ENCODE measurements at places on chromosomes 5 and 9. TPM values are rescaled to one million over a fixed set of nuclear protein-coding genes. Genes with fewer than 3 reads are reported as not detected.

Gene PCDHB16
- not detected for total RNA-seq

Gene SPINK5
- total RNA-seq = not detected

- no peak for DNase-seq
Observed at GRCh38 chr5:144385597-144385996, 214.9 kb downstream of the KCTD16 start.

Gene IER5L
- 13.2 TPM for total RNA-seq

DNA sequence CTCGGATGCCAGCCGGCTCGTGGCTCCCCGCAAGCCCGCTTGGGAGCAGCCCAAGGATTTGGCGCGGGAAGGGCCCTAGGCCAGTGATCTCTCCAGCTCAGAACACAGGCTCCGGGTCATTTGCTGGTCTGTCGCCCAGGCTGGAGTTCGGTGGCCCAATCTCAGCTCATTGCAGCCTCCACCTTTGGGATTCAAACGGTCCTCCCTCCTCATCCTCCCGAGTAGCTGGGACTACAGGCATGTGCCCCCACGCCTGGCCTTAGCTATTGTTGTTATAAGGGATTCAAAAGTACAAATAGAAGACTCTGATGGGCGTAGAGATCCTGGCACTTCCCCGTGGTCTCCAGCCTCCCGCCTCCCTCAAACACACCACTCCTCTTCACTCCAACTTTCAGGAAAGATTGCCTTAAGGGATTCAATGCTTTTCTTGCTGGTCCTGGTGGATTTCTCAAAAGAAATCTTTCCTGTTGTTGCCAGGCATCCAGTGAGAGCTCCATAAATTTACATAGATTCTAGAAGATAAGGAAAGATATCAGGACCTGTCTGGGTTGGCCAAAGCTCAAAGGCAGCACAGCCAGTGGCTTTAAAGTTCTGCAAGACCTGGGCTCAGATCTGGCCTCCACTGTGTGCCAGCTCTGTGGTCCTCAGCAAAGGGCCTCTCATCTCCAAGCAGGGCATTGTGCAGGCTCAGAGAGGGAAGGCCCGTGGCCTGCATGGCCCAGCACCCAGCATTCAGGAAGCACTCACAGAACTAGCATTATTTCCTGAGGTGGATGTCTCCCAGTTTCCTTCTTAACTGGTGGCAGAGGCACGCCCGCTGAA lies 1.0 kb downstream of the AIF1L start:
- no peak for DNase-seq

GRCh38 chr5:150358261-150359095 lies 981 bp downstream of the TCOF1 start:
- DNase-seq = no peak

Gene CFAP77
- not detected for total RNA-seq

GRCh38 chr5:169296419-169297143 lies 4.4 kb downstream of the SLIT3 start:
- DNase-seq = no peak

GRCh38 chr5:156124708-156125107 lies 202.3 kb upstream of the SGCD start:
- no peak for DNase-seq

- DNase-seq = no peak
Observed at GRCh38 chr5:89090037-89090436, 207.1 kb upstream of the MEF2C start.

Gene CNTFR
- total RNA-seq = not detected

GRCh38 chr5:73652391-73652790 lies 26.4 kb downstream of the ARHGEF28 start:
- DNase-seq = no peak

GRCh38 chr9:4433379-4433778 lies 56.9 kb upstream of the SLC1A1 start:
- no peak for DNase-seq

Gene OGN
- total RNA-seq = not detected

DNA sequence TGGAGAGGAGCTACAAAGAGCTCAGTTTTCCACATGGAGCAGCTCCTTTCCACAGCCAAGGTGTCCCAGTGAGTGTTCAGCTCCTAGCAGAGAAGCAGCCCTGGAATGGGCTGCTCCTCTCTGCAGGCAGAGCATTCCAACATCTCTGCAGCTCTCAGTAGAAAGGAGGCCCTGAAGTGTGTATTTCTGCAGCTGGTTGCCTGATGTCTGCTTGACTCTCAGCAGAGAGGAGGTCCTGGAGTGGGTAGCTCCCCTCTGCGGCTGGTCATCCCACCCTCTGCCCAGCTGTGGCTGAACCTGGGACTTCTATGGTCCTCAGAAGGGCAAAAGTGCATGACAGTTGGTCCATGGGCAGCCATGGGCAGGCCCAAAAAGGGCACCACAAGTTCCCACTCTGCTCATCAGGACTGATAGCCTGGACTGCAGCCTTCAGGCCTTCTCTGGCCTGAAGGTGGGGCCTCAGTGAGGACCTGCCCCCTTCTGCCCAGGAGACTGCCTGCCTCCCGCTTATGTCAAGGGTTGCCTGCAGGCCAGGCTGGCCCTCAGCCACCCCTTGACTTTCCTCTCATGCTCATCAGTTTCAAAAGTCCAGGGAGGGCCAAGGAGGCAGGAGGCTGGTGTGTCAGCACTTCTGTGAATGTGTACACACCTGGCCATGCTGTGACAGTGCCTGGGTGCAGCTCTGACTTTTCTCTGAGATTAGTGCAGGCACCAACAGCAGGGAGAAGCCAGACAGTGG lies 605.9 kb upstream of the FAM174A start:
- no peak for DNase-seq

Gene CD14
- total RNA-seq = 1.8 TPM

All from B cell (primary cell).